Spleen (tissue), 13 donors: ENCODE measurements at places on chromosomes 11 and 22. TPM values are rescaled to one million over a fixed set of nuclear protein-coding genes. Genes with fewer than 3 reads are reported as not detected.
A peak's percentile ranks its signal among the peaks of the same experiment; 100 is the strongest.

The BTBD18 gene
- polyA plus RNA-seq, result not detected

The POLD3 gene
- polyA plus RNA-seq, result 6.1 TPM

The TPH1 gene
- polyA plus RNA-seq, result 0.21 TPM

The LMF2 gene
- 36.6 TPM for polyA plus RNA-seq

GRCh38 chr22:24021304-24021703 lies 10.2 kb downstream of the CABIN1 start:
- no peak for DNase-seq

DNA sequence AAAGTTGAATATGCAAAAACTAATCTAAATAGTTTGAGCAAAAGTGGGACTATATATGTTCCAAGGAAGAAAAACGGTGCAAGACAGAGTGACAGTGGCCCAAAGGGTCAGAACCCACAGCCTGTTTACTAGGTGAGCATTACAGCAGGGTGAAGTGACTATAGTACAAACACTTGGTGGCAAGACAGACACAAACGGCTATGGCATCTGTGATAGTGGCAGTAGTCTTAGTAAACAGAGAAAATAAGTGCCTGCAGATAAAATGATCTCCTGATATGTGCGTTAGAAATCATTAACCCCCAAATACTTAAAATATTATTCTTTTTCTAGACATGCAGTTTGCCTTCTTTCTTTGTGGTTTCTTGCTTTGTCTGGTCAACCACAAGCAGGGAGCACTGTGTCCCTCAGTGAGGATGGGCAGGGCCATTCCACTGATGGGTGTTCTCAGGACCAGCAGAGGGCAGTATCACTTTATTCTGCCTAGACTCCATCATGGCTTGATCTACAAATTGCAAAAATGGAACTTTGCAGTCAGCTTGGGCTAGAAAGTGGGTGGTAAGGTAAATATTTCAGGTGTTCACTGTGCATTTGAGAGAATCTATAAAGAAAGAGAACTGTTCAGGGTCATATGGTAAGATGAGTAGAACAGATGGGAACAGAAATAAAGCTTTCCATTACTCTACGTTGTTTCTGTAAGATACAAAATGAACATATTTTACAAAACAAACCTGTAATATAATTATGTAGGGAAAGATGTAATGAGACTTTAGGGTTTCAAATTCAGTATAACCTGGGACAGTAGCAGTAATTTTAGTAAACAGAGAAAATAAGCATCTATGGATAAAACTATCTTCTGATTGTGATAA lies 198.2 kb downstream of the SWAP70 start:
- DNase-seq, result no peak

GRCh38 chr11:77630157-77630710 lies 7.4 kb downstream of the CLNS1A start:
- DNase-seq, result no peak

DNA sequence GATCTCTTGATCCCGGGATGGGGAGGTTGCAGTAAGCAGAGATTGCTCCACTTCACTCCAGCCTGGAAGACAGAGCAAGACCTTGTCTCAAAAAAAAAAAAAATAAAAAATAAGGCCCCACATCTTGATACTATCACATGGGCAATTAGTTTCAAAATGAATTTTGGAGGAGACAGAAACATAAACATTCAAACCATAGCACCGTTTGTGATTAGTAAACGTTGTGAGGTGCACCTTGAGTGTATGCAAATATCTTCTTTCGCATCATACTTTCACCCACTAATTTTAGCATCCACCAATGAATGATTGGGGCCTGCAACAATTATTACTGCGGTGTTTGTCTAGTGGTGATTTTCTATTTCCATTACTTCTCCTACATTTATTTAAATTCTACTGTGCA lies 11.0 kb upstream of the SPDYC start:
- no peak for DNase-seq

GRCh38 chr11:129815596-129816461 lies at the start of gene TMEM45B:
TMEM45B (plus strand) TSS chr11:129815848; CDS start chr11:129852483, 36,635 bp downstream.
- DNase-seq, result peak; percentile 78

DNA sequence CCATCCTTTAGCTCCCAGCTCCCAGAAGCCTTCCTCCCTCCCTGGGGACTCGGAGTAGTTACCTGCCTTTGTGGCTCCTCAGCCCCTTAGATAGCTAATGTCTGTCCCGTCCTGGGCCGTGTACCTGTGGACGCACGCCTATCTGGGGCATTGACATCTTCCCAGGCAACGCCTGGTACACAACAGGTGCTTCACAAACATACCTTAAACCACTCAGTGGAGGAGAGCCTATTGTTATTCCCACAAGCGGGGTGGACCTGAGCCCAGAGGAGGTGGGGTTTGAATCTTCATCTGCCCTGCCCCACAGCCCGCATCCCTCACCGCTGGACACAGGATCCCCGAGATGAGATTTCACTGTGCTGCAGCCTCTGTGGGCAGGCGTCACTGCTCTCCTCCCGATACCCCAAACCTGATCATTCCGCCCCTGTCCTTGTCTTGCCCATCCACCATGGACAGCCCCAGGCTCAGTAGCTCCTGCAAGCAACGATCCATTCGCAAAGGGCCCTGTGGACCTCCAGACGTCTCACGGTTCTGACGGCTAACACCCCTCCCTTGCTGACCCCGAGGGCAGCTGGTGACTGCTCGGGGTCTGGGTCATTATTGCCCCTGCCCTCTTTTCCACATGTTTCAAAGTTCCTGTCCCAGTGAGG lies 73.8 kb upstream of the SHISAL1 start:
- DNase-seq, result peak; percentile 71

- DNase-seq, result no peak
These were observed 33.0 kb downstream of the PI4KA start for GRCh38 chr22:20825624-20826023.

DNA sequence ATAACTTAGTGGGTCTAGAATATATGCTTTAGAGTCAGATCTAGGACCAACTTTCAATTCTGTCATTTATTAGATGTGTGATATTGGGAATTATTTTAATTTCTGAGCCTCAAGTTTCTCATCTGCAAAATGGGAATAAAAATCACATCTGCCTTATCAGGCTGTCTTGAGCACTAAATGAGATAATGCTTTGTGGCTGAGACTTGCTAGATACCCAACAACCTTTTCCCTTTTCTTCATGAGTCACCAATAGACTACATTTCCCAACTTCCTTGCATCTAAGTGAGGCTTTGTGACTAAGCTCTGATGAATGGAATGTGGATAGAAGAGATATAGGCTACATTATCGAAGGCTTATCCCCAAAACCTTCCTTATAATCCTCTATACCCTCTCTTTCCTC lies 220.7 kb upstream of the SESN3 start:
- DNase-seq, result no peak
